ENCODE measurements at places on chromosomes 6 and 20.

DNA sequence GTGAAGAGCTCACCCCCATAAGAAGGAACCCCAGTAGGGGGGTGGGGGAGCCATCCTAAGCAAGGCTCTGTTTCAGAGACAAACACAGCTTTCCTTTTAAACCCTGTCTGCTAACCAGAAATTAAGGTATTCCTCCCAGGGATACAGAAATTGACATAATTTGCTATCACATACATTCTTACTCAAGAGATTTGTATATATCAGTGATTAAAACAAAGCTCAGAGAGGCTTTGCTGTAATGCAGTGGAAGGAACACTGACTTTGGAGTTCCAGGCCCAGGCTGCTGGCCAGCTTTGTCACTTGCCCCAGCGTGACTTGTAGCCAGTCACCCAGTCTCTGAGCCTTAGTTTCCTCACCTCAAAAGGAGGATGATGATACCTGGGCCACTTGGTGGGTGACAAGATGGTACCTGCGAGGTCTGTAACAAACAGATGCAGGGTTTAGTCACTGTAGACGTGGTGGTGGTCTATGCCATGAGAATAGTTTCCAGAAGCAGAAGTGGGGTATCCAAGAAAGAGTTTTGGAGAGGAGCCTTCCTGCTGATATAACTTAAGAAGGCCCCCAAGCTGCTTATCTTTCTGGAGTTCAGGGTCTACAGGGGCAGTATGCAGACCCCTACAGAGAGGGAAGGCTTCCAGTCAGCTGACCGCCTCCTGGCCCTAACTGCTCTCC lies 3.2 kb upstream of the FOXF2 start:
- no peak for DNase-seq

DNA sequence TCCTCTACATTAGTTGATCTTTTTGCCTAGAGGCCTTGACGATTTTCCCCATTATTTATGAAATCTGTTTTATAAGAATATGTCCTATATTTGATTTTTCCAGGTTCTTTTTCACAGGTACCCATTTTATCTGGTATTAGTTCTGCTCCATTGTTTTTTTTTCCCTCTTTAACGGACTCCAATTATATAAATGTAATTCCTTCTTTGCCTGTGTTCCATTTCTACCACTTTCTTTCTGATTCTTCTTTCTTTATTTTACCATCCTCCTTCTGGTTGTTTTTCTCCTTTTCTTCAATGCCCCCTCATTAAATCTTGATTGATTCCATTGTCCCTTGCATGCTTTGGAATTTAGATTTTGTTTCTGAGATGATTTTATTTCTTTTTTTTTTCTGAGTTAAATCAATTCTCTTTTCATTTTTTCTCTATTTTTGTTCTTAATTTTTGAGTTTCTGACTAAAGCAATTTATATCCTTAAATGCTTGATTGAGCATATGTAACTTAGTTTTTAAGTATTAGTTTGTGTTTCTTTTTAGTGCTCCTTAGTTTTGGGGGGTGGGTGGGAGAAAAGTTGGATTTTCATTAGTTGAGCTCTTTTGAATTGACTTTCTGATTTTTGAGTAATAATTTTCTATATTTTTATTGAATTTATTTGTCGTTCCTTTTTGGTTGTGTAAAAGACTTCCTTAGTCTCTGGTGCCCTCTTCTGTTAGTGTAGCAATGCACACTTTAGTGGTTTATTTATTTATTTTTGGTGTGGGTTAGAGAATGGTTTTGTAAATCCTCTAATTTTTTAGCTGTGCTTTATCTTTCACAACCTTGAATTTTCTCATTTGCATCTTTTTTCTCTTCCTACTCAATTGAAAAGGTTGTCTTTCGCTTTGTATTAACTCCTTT lies 140.8 kb downstream of the FARS2 start:
- no peak for DNase-seq

GRCh38 chr6:6711832-6712448 lies 123.4 kb downstream of the LY86 start:
- no peak for DNase-seq

- DNase-seq, result no peak
Observed at GRCh38 chr6:15751721-15752350, 89.0 kb upstream of the DTNBP1 start.
